ENCODE measurements at places on chromosomes 7 and 10.

- DNase-seq, result no peak
Measured at GRCh38 chr10:116133634-116134033, 139.4 kb downstream of the GFRA1 start.

- DNase-seq, result no peak
Measured at GRCh38 chr7:1533547-1534329, 3.2 kb downstream of the MAFK start.

DNA sequence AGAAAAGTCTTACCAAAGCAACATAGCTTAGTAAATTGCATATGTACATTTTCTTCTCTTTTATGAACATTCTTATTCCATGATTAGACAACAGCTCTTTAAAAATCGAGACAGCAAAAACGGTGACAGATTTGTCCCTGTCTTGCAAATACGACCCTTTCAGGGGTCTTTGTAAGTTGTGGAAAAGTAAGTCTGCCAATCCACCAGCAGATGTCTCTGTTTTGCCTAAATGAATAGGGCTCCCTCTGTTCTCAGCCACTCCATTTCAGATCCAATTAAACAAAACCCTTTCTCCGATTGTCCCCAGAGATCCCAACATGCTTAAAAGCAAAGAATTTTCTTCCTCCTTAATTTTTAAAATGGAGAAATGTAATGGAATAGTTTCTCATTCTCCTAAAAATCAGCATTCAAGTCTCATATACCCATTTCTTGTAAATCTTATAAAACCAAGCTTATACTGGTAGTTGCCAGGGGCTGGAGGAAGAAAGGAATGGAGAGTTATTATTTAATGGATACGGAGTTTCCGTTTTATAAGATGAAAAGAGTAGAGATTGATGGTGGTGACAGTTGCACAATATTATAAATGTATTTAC lies 61.0 kb upstream of the NFE2L3 start:
- DNase-seq, result no peak

GRCh38 chr10:78229489-78229888 lies 195.8 kb downstream of the RPS24 start:
- DNase-seq, result no peak

DNA sequence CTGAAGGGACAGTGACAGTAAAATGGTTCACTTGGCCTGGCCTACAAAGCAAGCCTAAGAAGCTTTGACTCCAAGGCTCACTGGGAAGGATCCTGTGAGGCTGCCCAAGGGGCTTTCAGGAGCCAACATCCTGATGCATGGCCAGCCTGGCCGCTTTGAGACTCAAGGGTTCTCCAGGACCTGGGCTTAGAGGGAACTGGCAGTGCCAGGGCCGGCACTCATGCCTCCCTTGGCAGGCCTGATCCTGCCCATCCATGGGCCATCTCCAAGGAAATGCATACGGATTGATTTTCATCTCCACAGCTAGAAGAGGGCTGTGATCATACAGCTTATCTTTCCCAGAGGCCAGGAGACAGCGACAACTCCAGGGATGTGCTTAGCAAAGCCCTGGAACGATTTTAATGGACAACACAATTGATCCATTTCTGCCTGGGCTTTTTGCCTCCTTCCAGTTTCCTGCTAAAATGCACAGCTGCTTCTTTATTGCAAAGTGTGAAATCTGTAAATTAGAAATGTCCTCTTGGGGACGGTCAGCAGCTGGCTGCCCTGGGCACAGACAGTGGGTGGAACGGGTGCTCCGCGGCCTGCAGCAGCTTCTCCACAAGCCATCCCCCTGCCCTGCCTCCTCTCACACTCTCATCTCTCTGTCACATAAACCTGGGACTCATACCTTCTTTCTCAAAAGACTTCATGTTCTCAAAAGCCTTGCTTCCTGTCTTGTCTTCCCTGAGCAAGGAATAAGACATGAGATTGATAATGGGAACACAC lies 288.5 kb downstream of the GRID1 start:
- no peak for DNase-seq

GRCh38 chr10:77865580-77866324 lies 60.8 kb downstream of the DLG5 start:
- DNase-seq, result no peak

DNA sequence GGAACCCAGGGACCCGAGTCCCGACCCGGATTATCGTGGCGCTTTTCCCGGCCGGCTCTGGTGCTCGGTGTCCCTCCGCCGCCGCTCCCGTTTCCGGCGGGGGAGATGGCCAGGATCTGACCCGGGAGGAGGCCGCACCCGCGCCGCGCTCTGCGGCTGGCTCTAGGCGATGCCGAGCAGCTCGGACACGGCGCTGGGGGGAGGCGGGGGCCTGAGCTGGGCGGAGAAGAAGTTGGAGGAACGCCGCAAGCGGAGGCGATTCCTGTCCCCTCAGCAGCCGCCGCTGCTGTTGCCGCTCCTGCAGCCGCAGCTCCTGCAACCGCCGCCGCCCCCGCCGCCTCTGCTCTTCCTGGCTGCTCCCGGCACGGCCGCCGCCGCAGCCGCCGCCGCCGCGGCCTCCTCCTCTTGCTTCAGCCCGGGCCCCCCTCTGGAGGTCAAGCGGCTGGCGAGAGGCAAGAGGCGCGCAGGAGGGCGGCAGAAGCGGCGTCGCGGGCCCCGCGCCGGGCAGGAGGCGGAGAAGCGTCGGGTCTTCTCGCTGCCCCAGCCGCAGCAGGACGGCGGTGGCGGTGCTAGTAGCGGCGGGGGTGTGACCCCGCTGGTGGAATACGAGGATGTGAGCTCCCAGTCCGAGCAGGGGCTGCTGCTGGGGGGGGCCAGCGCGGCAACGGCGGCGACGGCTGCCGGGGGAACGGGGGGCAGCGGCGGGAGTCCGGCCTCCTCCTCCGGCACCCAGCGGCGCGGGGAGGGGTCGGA lies 593 bp downstream of the CDK13 start:
- peak; percentile 11 for DNase-seq

GRCh38 chr7:130047831-130048230 lies 3.3 kb downstream of the ZC3HC1 start:
- no peak for DNase-seq

GRCh38 chr10:74177140-74177677 lies 26.2 kb downstream of the ADK start:
- DNase-seq, result peak; percentile 27

DNA sequence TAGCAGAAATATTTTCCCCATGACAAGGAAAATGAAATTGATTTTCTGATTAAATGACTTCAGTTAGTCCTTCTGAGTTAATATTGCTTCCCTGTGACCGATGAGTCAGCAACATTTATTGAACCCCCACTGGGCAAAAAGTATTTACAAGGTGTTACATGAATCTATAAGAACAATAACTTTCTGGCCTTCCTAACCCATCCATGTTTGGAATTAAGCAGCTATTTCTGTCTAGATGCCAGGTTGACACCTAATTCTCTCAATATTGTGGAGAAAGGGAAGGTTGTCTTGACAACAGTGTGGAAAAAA lies 112.9 kb upstream of the JAZF1 start:
- no peak for DNase-seq

- no peak for DNase-seq
Measured at GRCh38 chr7:43485580-43485979, 97.3 kb upstream of the STK17A start.

- no peak for DNase-seq
Measured at GRCh38 chr7:51114501-51114900, 202.1 kb downstream of the COBL start.

- no peak for DNase-seq
Measured at GRCh38 chr10:26441491-26442214, 3.5 kb downstream of the APBB1IP start.

DNA sequence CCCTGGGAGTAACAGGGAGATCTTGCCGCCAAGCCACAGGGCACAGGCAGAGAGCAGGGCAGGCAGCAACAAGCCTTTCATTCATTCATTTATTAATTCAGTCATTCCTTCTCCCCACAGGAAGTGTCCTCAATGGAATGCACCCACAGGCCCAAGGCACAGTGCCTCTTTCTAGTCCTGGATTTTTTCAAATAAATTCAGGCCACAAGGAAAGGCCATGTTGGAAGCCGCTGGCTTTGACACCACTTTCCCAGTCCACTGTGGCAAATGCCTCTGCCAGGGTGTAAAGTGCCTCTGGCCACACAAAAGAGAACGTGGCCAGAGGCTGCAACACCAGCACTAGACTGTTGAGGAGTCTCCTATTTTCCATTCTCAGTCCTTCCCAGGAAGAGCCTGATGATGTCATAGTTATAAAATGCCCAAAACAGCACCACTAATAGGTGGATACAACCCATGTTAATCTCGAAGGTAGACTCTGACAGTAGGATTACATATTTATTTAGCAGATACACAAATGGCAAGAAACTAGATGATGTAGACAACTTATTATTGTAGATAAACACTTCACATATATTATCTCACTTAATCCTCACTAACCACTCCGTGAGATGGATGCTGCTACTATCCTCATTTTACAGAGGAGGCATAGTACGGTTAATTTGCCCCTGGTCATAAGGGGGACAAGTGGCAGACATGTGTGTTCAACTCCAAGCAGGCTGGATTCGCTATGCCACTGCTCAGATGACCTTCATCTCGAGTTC lies 5.5 kb downstream of the JAZF1 start:
- DNase-seq, result no peak

- no peak for DNase-seq
Measured at GRCh38 chr7:151340794-151341356, 737 bp upstream of the NUB1 start.

DNA sequence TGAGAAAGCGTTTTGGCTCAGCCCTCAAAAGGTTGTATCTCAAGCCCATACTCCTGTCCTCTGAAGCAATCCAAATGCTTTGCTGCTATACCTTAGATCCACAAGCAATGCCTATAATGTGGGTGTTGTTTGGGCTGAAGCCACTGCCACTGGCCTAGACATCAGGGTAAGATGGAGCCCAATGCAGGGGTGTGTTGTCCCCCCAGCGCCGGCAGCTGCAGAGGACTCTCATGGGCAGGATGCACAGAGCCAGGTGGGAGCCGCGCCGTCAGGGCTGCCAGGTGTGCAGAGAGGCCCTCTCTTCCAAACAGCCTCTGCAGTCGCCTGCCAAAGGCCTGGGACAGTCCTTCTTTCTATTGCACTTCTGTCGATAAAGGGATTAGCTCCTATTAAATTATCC lies 205.2 kb upstream of the SHH start:
- no peak for DNase-seq

GRCh38 chr7:48420206-48420605 lies 248.9 kb downstream of the ABCA13 start:
- DNase-seq, result no peak

DNA sequence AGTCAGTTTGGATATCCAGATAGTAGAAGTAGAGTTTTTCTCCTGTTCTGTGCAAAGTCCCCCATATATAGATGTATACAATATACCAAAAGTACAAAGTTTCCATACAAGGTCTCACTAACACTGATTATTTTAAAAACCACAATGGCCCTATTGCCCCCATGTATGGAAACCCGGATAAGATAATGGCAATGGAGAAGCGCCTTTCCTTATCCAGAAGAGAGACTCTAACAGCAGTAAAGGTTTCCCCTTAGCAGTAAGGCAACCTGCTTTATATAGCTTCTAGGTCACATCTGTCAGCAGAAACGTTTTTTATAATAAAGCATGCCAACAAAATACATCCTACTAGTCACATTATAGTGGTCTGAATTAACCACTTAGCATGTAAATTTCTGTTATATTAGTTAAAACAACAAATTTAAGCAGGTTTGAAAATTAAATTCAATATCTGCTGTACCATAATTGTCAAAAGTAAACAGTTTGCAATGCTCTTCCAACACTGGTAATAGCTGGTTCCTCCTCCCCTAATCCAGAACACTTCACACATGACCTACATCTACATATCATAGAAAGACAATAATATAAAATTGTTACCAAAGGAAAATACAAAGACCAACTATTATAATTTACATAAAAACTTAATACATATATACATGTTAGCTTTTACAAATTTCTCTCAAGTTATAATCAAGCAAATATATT lies 22.4 kb downstream of the USP6NL start:
- no peak for DNase-seq

DNA sequence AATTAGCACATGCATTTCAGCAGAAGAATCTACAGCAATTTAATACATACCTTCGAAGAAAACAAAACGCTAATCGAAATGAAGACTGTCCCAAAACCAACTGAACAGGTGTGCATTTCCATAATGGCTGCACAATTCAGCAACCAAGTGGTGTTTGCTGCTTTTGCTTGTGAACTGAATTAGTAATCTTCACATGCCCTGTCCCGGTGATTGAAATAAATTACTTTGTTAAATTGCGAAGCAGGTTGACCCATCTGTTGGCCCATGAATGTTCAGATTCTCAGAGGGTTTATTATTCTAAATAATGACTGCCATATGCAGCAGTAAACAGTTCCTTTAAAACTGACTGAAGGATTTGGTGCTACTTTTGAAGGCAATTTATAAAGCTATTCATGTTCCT lies 445.2 kb upstream of the NFE2L3 start:
- no peak for DNase-seq

DNA sequence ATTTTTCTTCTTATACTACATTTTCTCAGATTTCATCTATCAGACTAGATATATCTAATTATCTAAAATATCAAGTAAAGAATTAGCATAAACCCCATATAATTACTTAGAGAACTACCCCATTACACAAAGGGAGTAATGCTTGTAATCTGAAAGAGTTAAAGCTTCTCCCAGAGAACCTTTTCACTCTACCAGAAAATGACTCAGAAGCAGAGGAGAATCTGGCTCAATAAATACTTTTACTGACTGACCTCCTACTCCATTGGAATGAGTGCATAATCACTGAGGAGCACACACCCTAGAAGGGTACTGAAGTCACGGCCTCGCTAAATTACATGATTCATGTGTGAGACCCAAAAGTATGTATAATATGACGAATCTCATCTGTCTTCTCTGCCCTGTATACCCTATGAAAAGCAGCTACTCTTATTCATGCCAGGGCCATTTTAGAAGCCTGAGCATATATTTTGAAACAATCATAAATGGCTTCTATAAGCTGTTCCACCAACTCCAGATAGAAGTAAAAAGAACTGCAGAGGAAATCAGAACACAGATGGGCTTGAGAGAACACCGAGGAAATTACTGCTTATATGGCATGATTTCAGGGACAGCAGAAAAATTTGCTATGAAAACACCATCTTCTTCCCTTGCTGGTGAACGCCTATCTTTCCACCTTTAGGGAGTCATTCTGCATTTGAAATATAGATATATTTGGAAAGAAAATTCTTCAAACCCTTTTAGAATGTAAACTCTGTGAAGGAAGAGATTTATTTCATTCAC lies 32.7 kb downstream of the DNMBP start:
- DNase-seq, result no peak

DNA sequence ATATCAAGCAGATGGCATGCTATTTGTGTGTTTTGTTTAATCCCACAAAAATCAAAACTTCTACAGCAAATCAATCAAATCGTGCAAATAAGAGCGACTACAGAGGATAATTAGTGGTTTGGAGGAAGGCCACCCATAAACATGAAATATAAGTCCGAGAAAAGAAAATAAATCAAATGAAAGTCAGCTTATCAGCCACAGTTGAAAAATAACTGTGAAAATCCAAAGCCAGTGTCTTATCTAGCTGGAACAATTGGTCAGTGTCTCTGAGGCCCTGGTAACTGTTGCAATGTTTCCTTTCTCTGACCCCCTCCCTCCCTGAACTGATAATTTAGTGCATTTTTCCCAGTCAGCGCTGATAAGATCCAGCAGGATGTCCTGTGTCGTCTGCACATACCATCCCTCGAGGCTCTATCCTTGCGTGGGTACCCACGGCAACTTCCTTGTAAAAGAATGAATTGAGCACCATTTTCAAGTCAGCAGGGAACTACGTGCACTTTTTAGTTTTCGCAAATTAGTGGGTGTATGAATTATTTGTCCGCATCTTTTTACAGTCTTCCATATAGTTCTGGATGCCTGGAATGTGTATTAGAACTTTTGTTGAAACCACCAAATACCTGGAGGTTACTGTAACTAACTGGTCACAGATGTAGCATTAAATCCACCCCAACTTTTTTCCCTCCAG lies 10.8 kb upstream of the JCAD start:
- DNase-seq, result no peak
